Effector CD4-positive, alpha-beta T cell (primary cell): ENCODE measurements at places on chromosomes 1 and 21.

DNA sequence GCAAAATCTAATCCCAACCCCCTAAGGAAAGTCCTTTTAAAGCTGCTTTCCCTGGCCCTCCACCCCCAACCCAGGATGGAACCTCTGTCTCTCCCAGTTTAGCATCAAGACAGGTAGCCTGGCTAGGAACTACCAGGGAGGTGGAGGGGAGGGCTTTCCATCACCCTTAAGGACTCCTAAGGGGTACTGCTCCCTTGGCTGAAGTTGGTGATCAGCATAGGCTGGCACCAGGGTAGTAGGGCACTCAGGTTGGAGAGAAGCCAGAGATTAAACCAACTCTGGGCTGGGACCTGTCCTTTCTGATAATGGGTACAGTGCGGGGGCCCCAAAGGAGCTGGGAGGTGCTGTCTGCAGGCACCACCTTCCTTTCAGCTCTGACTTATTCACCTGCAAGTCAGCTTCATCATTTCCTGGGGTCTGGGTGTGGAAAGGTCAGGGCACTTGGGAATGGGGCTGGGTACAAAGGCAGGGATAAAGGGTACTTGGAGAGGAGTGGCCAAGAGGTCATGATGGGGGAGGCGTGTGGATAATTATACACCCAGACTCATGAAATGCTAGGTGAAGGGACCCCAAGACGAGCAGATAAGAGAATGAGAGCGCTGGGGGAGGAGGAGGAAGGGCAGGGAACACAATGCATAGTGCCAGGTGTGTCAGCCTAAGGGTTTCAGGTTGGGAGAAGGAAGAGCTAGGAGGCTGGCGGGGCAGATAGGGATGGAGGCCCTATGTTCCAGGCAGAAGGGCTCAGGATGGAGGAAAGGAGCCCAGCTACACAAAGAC, 1.2 kb downstream of the ARHGEF2 start:
- DNase-seq = no peak

DNA sequence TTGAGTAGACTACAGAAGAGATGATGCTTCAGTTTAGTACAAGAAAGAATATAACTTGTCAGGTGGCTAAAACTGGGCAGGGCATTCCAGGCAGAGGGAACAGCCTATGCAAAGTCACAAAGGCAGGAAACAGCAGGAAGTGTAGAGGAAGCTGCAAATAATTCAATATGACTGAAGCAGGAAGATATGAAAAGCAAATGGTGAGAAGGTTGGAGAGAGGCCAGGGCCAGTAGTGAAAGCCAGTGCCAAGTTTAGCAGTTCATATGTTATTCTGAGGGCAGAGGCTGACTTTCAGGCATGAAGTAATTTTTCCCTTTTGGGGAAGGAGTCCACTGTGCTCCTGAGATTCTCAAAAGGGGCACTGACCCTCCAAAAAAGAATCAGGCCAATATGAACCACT, 8.0 kb upstream of the YBX1 start:
- no peak for DNase-seq

DNA sequence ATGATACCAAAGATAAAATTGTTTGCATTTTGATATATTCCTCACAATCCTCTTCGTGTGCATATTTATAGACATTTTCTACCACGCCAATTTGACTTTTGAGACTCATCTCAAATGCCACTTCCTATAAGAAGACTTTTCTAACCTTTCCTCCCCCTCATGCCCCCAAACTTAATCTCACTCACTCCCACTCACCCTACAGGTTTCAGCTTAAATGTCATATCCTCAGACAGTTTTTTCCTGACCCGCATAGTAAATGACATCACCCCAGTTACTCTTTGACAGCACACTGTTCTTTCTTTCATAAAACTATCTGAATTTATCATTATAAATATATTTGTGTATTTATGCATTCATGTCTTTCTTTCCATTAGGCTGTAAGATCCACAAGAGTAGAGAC, 29.6 kb upstream of the RGS8 start:
- DNase-seq = no peak

DNA sequence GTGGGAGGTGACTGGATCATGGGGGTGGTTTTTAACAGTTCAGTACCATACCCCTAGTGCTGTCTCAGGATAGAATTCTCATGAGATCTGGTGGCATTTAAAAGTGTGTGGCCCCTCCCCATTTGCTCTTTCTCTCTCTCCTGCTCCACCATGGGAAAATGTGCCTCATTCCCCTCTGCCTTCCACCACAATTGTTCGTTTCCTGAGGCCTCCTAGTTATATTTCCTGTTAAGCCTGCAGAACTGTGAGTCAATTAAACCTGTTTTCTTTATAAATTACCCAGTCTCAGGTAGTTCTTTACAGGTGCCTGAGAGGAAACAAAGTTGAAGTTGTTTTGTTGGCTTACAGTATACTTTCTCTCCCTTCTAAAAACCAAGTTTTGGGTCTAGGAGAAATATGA, 23.1 kb upstream of the SLC22A15 start:
- DNase-seq = no peak

- no peak for DNase-seq
Observed at GRCh38 chr1:160935527-160936258, 18.9 kb downstream of the ITLN2 start.

DNA sequence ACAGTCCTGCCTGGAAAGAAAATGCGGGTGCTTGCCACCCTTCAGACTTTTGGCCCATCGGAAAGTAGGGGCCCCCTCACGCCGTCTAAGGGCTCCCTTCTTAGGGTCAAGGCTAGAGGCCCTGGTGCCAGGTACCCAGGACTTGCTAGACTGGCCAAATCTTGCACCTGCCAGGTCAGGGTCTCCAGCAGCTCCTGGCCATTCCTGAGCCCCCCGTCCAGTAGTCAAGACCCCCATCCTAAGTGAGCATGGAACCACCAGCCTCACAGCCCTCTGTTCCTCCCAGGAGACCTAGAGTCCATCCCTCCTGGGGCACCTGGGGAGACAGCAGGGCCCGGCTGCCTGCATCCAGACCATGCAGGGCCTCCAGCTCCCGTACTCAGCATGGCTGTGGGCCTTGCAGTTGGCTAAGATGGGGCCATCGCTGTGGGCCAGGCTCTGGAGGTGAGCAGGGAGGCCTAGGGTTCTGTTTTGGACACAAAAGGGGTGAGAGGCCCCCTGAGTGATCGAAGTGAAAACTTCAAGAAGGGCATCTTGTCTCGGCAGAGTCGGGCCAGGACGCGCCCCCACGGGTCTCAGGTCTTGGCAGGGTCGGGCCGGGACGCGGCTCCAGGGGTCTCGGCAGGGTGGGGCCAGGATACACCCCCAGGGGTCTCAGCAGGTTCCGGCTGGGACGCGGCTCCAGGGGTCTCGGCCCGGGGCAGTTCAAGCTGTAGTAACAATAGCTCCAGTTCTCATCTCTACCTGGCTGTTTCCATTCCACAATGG, 5.9 kb downstream of the FNDC10 start:
- DNase-seq = no peak

- DNase-seq = no peak
Observed at GRCh38 chr1:47393141-47393540, 22.9 kb upstream of the FOXE3 start.

- no peak for DNase-seq
Observed at GRCh38 chr1:157653494-157653873, 47.1 kb downstream of the FCRL3 start.

- no peak for DNase-seq
Observed at GRCh38 chr1:65059930-65060538, 88.0 kb upstream of the AK4 start.

DNA sequence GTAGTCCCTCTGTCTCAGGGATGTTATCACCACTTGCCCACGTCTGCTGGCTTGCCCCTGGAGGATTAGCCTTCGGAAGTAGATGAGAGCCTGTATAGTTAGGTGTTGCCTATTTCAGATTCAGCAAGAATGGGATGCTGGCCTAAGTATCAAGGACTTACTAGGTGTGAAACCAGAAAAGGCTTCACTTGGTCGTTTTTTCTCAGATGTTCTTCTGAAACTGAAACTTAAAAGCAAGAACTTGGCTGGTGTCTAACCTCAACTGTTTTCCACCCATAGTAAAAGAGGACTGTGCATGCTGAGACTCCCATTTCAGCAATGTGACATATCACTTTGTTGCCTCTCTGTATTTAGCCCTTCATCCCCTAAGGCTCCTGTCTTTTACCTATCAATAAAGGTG, 67.0 kb upstream of the LRRC53 start:
- no peak for DNase-seq

DNA sequence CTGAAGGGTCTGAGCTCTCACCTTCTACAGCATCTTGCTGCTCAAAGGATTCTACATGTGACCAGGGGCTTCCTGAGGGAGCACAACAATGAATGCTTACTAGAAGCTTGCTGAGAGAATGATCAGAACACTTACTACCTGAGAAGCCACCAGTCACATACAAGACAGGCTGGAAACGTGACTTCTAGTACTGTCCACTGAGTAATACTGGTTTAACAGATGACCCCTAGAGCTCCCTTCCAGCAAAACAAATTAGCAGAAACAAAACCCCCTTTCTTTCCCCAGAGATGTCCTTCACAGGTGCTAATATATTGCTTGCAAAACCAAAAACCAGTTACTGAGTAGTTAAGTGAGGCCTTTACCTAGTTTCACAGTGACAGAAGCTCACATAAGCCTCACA, 2.1 kb downstream of the TAF5L start:
- DNase-seq = no peak

DNA sequence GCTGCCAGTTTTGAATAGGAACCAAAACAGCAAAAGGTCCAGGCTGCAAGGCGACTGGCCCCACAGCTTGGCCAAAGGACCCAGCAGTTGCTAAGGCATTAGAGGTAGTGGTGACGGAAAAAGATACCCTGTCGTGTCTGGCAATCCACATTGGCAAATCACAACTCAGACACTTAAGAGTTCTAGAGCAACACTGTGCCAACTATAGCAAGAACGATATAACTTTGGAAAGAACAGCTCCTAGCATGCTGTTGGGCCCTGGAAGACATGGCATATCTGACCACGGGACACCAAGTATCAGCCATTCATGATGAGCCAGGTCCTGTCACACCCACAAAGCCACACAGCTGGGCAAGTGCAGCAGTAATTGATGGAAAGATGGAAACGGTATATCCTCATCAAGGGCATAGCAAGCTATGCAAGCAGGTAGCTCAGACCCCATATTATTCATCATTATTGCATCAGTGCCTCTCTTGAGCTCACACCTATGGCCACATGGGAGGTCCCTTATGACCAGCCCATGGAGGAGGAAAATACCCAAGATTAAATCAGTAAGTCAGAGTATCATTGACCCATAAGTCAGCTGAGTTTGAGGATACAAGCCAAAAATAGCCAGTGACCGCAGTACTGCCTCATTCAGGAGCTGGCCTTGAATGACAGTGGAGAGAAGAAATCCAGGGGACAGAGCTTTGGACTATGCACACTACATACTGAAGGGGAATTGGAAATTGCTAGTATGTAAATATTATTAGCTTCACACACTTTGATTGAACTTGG, 221.2 kb downstream of the SETD4 start:
- no peak for DNase-seq

- DNase-seq = peak; percentile 31
Observed at GRCh38 chr21:42164064-42164789, 54.7 kb upstream of the ABCG1 start.

- peak; percentile 19 for DNase-seq
Observed at GRCh38 chr1:24503059-24503751, 569 bp downstream of the RCAN3 start.

- no peak for DNase-seq
Observed at GRCh38 chr1:204658295-204658694, 27.2 kb downstream of the LRRN2 start.
